Effector CD4-positive, alpha-beta T cell (primary cell): ENCODE measurements at places on chromosomes 5 and 9.

GRCh38 chr9:87711857-87712800 is 13.8 kb upstream of the CTSL start:
- no peak for DNase-seq

- DNase-seq = no peak
These were observed 139.8 kb upstream of the COL5A1 start for GRCh38 chr9:134501761-134502265.

- DNase-seq = no peak
These were observed 34.4 kb upstream of the GLIPR2 start for GRCh38 chr9:36101916-36102741.

- no peak for DNase-seq
These were observed 8.9 kb upstream of the IL17B start for GRCh38 chr5:149387982-149388381.

DNA sequence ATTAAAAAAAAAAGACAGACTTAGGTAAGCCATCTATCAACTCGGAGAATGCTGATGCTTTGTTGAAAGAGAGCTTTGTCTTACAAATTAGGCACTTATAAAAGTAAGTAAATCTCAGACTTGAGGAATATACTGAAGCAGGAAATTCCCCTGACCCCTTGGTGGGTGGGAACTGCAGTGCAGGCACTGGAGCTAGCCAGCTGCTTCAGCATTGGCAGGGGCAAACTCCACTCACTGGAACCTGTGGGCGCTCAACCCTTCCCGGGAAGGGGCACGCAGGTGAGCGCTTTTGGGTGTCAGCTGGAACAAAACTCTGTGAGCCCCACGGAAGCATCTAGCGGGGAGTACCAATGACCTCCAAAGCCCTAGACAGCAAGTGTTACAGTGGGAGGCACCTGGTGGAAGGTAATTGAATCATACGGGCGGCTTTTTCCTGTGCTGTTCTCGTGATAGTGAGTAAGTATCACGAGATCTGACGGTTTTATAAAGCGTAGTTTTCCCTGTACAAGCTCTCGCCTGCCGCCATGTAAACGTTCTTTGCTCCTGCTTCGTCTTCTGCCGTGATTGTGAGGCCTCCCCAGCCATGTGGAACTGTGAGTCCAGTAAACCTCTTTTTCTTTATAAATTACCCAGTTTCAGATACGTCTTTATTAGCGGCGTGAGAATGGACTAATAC is 628.0 kb upstream of the CDH18 start:
- DNase-seq = no peak

GRCh38 chr9:2311920-2312319 is 296.8 kb downstream of the SMARCA2 start:
- DNase-seq = no peak

DNA sequence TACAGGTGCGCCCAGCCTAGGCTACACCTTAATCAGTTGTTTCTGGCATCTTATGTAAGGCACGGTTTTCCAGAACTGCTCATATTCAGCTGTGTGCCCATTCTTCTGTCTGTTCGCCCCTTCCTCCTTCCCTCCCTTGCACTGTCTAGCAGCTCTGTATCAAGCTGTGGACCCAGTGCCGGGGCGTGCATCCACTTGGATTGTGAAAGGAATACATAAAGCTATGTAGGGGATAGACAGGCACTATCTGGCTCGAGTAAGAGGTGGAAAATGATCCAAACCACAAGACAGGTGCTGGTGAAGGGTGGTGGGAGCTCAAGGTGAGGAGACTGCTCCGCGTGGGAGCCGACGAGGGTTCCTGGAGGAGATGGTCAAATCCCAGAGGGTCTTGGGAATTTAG is 2.0 kb downstream of the GLIPR2 start:
- DNase-seq = no peak

DNA sequence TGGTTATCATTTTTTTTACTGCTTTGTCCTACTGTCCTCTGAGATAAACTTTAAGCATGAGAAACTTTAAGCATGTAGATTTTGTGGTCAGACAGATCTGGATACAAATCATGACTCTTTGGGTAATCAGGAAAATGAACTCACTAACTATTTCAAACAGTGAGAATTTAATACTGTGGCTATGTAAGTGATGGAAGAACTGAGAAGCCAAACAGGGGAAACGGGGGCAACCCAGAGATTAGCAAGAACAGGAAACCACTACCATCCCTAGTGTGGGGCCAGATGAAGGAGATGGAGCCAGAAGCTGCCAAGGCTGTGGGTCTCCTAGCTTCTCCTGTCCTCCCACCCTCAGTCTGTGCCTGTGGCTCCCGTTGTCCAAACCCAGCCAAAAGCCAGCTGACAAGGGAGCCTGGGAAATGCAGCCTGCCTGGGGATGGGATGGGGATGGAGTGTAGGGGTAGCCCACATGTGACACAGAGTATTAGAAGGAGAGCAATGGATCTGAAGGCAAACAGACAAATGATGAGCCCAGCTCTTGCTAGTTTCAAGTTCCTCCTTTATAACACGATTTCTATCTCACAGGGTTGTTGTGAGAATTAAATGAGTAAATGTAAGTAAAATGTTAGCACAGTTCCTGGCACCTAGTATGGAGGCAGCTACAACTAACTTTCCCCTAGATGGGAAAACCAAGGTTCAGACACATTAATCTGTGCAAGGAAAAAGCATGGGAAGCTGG is 27.7 kb upstream of the CDC23 start:
- DNase-seq = no peak

DNA sequence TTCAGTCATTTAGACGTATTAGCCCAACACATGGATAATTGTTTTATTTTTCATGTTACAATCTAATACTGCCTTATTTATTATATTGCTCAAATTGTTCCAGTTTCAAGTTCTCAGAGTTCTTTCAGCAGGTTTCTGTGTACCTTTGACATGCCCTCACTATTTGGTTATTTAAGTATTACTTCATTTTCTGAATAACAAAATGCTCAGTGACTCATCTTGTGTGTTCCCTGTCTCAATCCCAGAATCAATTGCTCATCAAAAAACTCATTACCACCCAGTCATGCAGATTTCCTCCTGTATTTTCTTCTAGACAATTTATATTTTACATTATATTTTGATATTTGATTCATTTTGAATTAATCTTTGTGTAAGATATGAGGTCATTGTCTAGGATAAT is 562.6 kb downstream of the ANXA1 start:
- no peak for DNase-seq
